Activated T-helper 1 cell treated with anti-CD3 and anti-CD28 coated beads, Interleukin-2, amount 50 U/mL, for 16 hours (primary cell): ENCODE measurements at places on chromosomes 2 and 18.

DNA sequence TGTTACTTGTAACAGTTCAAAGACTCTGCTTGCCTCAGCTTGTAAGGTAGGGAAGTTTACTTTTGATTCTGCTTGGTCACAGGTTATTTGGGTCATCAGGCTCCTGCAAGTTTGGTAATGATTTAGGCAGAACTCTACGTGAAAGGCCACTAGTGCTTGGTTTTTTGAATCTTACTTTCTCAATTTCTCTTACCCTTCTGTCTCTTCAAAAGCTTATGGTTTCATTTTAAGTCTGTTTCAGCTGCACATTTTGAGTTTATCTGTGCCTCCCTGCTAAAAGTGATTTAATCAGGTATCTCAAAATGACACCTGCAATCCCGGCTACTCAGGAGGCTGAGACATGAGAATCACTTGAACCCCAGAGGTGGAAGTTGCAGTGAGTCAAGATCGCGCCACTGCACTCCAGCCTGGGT is 26.3 kb upstream of the MOCOS start:
- DNase-seq, result no peak

DNA sequence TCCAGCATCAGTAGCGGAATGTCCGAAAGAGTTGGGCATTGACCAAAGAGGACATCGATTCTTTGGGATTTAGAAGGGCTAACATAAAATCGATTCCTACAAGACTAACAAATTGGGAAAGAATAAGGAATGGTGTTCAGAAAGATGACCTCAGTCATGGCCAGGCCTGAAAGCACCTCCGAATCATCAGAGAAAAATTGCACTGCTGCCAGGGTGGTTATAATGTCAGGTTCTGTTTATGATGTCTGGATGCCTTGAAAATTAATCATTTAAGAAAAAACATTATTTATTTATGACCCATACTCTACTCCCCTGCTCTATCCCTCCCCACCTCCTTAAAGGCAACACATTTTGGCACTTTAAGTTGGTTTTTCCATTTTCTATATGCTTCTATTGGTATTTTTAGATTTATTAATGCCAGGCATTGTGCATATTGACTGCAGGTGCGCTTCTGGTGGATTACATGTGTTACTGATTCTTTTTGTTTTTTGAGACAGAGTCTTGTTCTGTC is 104.7 kb downstream of the MYCN start:
- DNase-seq, result no peak

GRCh38 chr18:64275593-64276300 is 126.9 kb upstream of the LINC00305 start:
- DNase-seq, result no peak

- no peak for DNase-seq
Observed at GRCh38 chr18:25830787-25831186, 259.6 kb downstream of the SS18 start.

- no peak for DNase-seq
Observed at GRCh38 chr2:69163109-69163508, 150.1 kb downstream of the ANTXR1 start.

DNA sequence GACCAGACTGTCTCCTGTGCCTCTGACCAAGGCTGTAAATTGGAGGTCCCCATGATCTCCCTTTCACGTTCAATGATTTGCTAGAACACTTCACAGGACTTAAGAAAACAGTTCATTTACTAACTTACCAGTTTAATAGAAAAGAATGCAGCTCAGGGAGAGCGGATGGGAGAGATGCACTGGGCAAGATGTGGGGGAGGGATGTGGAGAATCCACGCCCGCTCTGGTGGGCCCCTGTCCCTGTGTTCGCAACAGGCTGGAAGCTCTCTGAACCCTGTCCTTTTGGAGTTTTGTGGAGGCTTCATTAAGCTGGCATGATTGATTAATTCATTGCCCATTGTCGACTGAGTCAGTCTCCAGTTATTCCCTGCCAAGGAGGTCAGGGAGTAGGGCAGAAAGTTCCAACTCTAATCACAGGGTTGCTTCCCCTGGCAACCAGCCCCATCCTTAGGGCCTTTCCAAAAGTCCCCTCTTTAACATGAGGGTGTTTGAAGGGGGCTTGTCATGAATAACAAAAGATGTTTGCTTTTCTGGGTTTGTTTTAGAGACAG is 257.1 kb downstream of the ACKR3 start:
- no peak for DNase-seq

DNA sequence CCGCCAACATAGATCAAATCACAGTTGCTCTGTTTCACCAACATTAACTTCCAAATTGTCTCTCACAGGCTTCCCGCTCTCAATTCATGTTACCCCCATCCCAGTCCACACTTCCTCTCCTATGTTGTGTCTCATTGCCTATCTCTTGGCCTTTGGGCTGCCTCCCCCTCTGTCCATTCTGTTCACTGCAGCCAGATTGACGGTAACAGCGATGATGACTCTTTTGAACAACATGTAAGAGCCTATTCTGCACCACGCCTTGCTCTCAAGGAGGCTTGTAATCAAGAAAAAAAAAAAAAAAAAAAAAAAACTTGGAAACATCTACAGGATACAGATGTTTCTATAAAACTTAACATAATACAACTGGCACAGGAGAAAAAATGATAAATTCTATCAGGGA is 77.3 kb upstream of the RMDN2 start:
- DNase-seq, result no peak

DNA sequence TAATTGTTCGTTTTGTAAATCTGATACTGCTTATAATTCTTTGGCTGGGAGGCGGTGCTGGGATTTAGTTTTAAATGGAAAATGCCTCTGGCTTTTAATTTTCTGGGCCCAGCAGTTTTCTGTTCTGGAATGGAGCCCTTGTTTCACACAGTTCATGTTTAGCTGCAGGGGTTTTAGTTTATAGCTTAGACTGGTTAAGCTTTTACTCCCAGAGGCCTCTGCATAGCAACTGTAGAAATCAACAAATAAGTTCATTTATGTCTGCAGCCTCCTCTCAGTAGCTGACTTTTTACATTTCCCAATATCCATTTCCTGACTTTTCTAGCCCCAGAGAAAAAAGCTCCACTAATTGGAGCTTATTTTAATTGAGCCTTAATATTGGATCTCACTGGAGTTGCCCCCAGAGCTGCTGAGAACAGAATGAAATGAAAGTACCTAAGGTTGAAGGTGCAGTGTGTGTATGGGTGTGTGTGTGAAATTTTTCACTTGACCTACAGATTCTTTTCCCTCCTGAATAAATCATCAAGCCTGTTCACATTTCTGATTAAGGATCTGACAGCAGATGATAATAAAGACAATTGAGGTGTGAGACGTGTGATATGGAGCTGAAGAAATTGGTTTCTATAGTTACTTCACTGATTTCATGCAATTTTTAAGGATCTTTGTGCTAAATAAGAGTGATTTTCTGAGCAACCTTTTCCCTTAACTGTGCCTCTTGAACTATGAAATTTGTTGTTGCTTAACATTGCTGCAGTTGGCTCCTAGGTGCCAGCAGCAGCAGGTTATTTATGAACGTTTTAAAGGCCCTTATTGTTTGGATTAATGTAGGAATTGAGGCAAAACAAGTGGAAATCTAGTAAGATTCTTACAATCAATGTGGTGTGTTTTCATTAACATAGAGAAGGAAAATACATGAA is 109.6 kb downstream of the TAF4B start:
- no peak for DNase-seq

- DNase-seq, result no peak
Observed at GRCh38 chr18:79523736-79524180, 128.0 kb downstream of the NFATC1 start.

DNA sequence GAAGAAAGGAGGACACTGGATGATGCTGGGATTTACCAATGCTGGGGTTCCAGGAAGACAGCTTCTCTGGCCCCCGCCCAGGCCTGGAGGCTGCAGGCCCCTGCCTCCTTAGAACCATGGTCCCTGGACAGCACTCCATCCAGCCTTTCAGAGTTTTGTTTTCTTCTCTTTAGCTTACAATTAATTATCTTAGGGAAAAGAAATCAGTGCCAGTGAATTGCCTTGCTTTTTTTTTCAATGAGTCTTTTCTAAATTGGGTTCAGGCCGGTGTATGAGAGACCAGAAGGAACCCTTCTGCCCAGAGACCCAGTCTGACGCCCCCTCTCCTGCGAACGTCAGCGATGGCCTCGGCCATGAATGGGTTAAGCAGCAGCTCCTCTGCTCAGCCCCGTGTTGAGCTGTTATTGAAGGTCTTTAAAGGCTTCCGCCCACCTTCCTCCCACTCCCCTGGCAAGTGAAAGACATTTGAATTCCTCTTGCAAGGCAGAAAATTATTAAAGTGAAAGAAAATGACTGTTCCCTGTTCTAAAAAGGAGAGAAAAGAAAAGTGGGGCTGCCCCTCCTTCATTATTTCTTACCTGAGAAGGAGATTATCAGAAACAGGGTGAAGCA is 65.7 kb upstream of the CHMP1B start:
- no peak for DNase-seq

DNA sequence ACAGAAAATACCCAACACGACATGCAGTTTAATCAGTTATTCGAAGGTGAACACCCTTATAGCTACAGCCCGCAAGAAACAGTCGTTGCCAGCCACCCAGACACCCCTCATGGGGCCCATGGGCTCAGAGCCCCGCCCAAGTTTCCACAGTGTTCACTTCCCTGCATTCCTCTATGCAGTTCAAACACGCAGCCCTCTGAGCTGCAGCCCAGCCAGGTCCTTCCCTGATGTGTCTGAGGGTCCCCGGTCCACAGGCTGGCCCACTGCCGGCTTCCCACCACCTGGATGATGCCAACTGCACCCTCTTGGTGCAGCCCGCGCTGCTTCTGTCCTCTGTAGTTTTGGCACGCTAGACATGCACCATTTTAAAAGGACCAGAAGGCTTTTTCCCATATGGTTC is 87.4 kb downstream of the ZNF516 start:
- DNase-seq, result no peak

DNA sequence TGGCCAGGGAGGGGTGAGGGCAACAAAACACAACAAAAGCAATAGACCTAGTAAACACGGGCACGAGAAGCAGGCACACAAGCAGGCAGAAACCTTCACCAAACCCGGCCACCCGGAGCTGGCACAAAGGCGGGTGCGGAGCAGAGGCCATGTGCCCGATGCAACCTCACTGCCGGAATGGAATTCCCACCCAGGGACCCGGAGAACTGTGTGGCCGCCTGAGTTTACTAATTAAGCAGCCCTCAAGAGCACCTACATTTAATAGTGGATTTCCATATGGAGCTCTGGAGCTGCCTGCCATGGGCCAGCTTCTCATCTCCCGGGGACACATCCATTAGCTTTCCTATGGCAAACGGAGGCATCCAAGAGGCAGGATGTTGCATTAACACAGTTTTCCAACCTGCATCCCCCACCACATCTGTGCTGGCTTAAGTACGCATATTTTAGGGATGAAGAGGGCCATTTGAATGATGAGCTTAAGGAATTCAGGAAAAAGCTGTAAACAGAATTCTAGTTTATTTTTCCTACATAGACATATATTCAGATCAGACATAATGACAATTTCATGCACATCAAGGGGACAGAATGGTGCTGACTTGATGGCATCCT is 104.5 kb upstream of the SMIM21 start:
- no peak for DNase-seq

- no peak for DNase-seq
Observed at GRCh38 chr18:77111449-77111848, 21.1 kb downstream of the MBP start.

DNA sequence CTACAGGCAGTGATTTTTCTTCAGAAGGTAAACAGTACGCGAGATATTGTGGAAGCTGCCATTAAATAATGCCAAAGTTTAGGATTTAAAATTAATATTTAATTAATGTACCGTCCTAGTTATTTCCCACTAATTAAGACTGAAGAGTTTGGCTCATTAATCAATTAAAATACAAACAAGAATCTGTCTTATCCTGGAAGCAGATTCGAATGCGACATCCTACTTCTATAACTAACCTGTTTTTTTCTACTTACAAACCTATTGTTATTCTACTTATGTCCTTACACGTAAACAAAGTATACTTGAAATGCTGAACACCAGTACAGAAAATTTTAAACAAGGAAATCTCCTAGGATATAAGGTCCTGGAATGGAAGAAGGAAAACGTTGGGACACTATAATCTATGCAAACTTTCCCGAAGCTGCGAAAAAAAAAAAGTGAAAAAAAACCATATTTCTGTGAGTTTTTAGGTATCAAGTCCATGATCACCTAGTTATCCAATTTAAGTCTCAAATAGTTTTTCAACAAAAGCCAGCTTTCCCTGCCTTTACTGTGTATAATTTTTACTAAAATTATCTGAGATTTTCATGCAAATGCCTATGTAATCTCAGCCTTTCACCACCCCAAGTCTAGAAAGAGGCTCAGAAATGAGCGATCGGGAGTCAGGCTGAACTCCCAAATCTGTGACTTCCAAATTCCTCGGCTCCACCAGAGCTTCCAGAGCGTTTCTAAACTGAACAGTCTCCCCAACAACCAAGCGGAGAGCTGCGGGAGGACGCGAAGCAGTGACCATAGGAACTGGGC is 1.2 kb upstream of the C2orf15 start:
- DNase-seq, result no peak

DNA sequence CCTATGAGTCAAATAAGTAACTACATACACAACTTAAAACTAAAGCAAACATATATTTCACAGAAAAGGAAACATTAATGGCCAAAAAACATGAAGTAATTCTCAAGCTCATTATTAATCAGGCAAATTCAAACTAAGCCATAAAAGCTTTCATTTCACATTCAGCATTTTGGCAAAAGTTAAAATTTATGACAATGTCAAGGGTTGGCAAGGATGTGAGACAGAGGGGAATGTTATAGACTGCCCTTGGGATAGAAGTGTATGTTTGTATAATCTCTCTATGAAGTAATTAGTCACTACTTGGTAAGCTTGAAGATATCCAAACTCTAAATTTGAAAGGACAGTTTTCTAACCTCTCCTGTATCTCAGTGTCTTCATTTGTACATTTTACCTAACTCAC is 539.4 kb downstream of the RIT2 start:
- DNase-seq, result no peak

GRCh38 chr18:57432751-57433400 is 2.3 kb upstream of the ONECUT2 start:
- no peak for DNase-seq

- DNase-seq, result no peak
Observed at GRCh38 chr2:27370816-27371620, 602 bp downstream of the SNX17 start.

DNA sequence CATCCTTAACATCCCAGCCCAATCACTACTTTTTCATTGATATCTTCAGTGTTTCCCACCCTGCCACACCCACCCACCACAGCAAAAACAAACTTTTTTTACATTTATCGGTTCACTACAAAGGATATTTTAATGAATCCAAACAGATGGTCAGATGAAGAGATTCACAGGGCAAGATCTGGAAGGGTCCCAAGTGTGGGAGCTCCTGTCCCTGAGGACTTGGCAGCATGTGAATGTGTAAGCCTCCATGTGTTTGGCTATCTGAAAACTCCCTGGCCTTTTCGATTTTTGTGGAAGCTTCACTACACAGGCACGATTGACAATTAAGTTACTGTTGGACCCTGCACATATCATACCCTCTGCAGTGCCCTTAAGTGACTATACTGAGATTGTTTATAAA is 48.1 kb upstream of the CRIM1 start:
- no peak for DNase-seq

DNA sequence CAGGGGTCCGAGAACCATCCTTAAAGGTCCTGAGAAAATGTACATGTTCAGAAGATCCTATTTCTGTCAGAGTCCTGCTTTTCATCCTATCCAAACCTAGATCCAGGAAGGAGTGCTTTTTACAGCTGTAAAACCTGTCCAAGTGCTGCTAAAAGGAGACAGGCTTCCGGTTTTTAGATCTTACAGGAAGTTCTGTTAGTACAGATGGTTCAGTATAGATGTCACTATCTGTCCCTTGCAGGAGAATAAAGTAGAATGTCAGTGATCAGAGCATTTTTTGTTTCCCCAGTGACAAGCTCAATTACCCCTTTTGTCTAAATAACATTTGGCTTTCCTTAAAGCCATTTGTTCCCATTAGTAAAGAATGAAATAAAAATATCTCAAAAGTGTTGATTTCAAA is 98.3 kb downstream of the NRP2 start:
- no peak for DNase-seq
